Motor neuron (in vitro differentiated cells): ENCODE measurements at places on chromosomes 16 and 17. TPM values are rescaled to one million over a fixed set of nuclear protein-coding genes. Genes with fewer than 3 reads are reported as not detected.

The SLC5A2 gene
- 2.6 and 6.0 TPM in 2 replicates for total RNA-seq

The MPP3 gene
- total RNA-seq, result 21.4 and 24.1 TPM in 2 replicates

The NATD1 gene
- 4.3 and 7.4 TPM in 2 replicates for total RNA-seq

The KCNH4 gene
- total RNA-seq, result 0.13 and 0.23 TPM in 2 replicates

The TNRC6C gene
- total RNA-seq, result 20.6 and 23.3 TPM in 2 replicates

The CDK5R1 gene
- 1.1 and 1.3 TPM in 2 replicates for total RNA-seq

The SLFN11 gene
- total RNA-seq, result 1.1 and 1.4 TPM in 2 replicates

The ADAD2 gene
- 0.21 TPM in 1 of 2 replicates, not detected in the other for total RNA-seq

The ABCC11 gene
- total RNA-seq, result 0.27 and 0.31 TPM in 2 replicates

The EME1 gene
- total RNA-seq, result 12.2 and 12.5 TPM in 2 replicates

The CHST5 gene
- total RNA-seq, result 0.11 and 0.20 TPM in 2 replicates

The KRTAP4-7 gene
- not detected in 2 replicates for total RNA-seq

The KRT39 gene
- 0.59 TPM in 1 of 2 replicates, not detected in the other for total RNA-seq

The SLC25A11 gene
- 53.1 and 53.4 TPM in 2 replicates for total RNA-seq

The NPIPA7 gene
- total RNA-seq, result 8.8 and 12.6 TPM in 2 replicates

The MSRB1 gene
- 3.2 and 3.3 TPM in 2 replicates for total RNA-seq

The IL32 gene
- total RNA-seq, result 5.4 and 5.6 TPM in 2 replicates
